ENCODE measurements at places on chromosomes 2 and 18.
A peak's percentile ranks its signal among the peaks of the same experiment; 100 is the strongest.

GRCh38 chr2:141741652-141742051, 389.2 kb downstream of the LRP1B start:
- no peak for DNase-seq

GRCh38 chr2:12320991-12321641, 395.6 kb upstream of the TRIB2 start:
- DNase-seq, result no peak

GRCh38 chr2:222859786-222860612, 837 bp upstream of the ACSL3 start:
- DNase-seq, result no peak

DNA sequence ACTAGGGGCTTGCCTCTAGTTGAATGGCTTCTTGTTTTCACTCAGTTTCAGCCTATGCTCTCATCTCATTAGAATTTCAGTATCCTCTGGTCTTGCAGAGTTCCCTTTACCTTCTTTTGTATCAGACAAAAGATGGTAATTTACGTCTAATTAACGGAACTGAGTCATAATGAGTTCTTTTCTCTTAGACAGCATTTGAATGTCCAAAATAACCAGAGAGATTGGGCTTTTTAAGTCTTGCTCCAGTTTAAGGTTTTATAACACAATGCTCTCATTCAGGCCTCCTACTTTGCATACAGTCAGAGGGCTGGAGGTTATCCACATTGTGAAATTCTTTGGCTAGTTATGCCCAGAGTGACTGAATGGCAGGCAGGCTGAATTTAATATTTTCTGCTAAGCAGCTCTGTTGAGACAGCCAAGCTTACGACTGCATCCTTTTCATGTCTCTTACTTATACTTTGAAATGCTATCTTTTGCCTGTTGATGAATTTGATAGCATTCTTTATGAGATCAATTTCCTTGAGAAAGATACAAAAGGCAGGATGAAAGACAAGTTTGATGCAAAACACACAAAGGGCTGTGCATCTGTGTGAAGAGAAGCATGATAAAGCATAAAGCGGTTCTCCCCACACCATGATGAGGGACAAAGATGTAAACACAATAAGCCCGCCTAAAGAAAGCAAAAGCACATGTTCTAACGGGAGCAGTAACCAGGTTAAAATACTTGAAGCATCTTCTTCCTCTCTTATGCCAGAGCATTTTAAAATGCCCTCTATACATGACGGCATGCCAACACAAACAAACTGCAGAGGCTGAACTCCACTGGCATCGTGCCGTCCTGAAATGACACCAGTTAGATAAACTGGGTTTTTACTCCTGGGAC, 90.0 kb downstream of the CDH2 start:
- no peak for DNase-seq

DNA sequence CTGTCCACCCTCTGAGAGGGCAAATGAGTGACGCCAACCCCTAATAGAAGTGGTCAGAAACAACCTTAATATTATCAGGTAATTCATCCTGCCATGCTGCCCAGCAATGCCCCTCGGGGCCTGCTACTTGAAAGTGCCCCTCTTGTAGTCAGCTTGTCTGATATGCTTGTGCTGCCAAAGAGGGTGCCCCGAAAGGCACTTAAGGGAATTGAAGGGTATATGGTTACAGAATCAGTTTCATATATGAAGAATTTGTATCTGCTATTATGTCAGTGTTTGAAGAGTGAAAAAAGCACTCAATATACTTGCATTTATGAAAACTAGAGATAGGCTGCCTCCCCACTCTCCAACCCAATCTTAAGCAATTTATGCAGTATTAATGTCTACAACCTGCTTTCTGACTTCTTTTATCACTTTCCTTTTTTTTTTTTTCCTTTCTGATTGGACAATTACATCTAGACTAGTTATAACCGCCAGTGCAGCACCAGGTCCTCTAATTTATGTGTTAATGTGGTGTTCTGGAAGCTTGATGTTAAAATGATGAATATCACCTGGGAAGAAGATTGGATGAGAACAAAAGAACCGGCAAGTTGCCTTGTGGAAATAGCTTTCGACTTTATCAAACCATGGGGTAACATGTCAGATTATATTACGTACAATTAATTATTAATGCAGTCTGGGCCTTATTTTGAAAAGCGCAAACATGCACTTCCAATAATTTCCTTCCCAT, 646.9 kb upstream of the ACVR2A start:
- no peak for DNase-seq

GRCh38 chr2:222318026-222318711, 19.4 kb upstream of the PAX3 start:
- no peak for DNase-seq

GRCh38 chr2:48694149-48694548, 61.4 kb downstream of the LHCGR start:
- no peak for DNase-seq

GRCh38 chr2:223648755-223649154, 46.6 kb upstream of the SCG2 start:
- DNase-seq, result no peak

- DNase-seq, result no peak
Measured at GRCh38 chr2:128584296-128584890, 265.7 kb upstream of the HS6ST1 start.

- DNase-seq, result no peak
Measured at GRCh38 chr18:37588289-37588688, 22.7 kb upstream of the CELF4 start.

DNA sequence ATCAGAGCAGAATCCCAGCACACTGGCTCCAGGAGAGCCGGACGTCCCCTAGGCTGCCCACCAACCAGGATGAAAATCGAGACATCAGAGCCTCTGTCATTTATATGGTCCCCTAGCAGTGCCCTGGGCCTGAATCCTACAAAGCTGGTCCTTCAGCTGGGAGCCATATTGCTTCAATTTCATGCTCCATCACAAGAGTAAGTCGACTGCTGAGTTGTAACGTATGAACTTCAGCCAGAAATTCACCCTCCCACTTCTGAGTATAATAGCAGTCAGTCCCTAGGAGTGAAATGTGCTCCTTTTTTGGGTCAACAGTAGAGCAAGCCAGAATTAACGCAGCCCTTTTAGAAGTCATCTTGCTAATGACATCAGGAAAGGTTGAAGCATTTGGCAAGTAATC, 126.4 kb downstream of the CCBE1 start:
- no peak for DNase-seq

DNA sequence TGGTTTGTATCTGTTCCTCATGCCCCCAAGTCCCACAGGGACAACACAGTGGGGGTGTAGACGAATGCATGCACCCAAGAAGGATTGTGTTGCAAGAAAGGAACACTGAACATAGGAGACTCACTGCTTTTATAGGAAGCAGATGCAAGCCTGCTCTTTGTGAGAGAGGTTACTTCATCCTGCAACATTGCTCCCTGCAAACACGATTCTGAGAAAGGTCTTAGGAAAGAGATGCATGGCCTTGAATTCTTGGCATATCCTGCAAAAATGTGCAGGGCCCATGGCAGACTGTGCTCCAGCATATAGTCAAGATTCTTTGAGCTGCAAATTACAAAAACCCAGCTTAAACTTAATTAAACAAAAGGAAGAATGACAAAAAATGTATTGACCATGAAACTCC, 312.2 kb upstream of the MGAT5 start:
- DNase-seq, result no peak

GRCh38 chr18:7677001-7677400, 109.9 kb downstream of the PTPRM start:
- no peak for DNase-seq

DNA sequence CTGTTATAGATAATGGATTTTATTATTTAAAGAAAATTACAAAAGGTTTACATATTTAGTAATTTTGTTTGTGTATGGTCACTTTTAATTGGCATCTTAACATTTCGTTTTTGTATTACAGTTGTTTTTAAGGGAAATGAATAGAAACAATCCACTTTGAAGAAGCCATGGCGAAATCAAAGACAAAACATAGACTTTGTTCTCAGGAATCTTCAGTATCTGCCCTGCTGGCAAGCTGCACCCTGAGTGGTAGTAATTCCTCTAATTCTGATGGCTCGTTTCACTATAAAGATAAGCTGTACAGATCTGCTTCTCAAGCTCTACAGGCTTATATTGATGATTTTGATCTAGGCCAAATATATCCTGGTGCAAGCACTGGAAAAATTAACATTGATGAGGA, 2.7 kb downstream of the C18orf54 start:
- no peak for DNase-seq

- DNase-seq, result no peak
Measured at GRCh38 chr18:11266781-11267480, 117.6 kb upstream of the PIEZO2 start.

DNA sequence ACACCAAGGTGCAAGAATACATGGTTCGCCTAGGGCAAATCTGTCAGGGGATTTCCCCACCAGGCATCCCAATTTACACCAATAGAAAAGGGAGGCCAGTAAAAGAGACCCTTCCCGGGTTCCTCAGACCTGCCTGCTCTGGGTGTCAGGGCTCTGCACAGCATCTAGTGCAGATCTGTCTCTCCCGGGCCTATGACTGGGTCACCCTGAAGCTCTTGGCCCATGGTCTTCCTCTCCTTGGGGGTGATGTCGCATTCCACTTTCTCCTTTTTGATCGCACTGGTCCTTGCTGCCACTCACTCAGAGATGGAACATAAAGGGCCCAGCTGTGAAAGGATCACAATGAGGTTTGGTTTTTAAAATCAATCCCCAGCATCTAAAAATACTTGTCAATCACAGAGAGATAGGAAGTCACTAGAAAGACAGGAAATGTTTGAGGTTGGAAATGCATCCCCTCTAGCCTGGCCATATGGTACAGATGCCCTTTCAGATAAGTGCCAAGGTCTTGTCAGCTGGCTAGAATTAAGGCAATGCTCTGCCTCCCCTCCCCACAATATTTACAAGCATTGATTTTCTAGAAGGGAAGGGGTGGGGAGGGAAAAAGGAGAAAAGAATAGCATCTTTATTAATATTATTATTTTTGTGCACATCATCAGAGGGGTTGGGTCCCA, 34.9 kb upstream of the AFTPH start:
- no peak for DNase-seq

- DNase-seq, result no peak
Measured at GRCh38 chr2:69600425-69600824, 43.1 kb downstream of the AAK1 start.

DNA sequence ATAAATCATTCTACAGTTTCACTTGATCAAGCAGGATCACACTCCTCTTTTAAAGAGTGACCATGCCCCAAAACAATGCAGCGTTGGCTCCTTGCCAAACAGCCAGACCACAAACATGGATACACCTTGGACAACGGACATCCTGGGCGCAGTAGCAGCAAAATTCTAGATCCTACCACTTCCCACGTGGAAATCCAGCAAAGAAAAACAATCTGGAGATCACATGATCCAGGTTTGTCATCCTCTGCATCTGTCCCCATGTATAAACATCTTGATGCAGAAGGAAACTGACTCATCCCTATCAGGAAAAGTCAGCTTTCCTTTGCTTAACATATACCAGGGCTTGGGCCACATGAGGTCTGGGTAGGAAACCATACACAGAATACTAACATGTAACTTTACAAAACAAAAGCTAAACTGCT, 53.1 kb downstream of the ZNF521 start:
- DNase-seq, result no peak

DNA sequence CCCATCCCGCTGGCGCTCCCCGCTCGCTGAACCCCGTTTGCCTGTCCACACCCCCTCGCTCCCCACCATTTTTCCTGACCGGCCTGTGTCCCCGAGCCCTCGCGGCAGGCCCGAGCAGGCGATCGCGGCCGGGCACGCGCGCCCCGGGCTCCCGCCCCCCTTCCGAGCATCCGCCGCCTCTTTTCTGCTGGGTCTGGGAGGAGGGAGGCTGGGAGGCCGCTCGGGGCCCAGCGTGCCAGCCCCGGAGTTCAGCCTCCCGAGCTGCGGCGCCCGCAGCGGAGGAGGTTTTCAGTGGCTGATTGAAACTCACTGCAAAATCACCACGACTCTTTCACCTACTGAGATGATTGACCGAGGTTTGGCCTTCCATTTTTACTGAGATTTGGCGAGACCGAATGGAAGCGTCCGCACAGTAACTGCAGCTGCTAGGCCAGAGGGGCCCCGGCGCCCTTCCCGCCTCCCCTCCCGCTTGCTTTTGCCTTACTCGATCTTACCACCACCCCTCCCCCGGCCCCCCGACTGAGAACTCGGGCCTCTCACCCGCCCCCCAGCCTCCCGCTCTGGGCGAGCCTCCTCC, 4.8 kb downstream of the SOX11 start:
- DNase-seq, result no peak

GRCh38 chr2:113741091-113741490, 15.4 kb downstream of the SLC35F5 start:
- no peak for DNase-seq

DNA sequence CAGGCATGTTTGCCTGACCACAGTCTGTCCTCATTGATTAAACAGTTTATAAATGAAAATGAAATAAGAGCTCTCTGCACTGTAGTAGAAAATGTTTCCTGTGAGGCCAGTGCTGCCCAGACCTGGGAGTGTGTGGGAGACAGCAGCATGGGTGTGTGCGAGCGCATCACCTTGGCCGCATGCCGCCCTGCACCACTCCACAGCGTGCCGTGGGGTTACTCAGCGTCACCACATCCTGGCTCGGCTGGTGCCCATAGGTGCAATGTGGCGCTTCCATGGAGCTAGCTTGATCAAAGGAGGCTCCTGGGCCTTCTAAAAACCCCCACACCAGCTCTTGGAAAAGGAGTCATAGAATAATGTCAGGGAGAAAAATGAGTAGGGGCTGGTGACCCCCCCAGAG, 76.0 kb upstream of the EPC2 start:
- DNase-seq, result peak; percentile 42

- DNase-seq, result no peak
Measured at GRCh38 chr2:201962774-201963562, 70.7 kb upstream of the FZD7 start.

- no peak for DNase-seq
Measured at GRCh38 chr2:154710685-154711084, 12.2 kb downstream of the KCNJ3 start.

DNA sequence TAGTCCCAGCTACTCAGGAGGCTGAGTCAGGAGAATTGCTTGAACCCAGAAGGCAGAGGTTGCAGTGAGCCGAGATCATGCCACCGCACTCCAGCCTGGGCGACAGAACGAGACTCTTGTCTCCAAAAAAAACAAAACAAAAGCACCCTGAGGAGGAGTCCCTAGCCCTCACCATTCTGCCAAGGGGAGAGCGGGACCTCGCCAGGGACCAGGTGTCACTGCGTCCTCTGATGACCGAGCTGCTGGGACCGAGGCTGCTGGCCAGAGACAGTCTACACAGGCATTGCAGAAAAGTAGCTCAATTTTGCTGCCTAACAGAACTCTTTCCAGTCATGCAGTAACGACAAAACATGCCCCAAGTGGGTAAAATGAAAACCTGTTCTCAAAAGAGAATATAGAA, 18.4 kb downstream of the NCK2 start:
- no peak for DNase-seq

- DNase-seq, result no peak
Measured at GRCh38 chr18:12474876-12475275, 67.1 kb downstream of the PRELID3A start.

- no peak for DNase-seq
Measured at GRCh38 chr2:171742760-171743159, 55.5 kb downstream of the DYNC1I2 start.

DNA sequence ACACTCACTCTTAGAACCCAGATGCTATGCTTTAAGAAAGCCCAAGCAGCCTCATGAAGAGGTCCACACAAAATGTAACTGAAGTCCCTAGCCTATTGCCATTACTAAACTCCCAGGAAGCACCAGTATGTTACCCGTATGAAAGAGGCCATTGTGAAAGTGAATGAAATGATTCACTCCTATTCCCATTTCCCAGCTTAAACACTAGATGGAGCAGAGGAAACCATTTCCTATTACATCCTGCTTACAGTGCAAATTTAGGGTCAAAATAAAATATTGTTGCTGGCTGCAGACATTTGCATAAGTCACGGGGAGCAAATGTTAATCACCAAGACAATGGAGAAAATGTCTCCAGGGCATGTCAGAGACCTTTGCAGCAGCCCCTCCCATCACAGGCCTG, 989.7 kb upstream of the CRIM1 start:
- no peak for DNase-seq
